ENCODE measurements at places on chromosomes 7 and 10.
A peak's percentile ranks its signal among the peaks of the same experiment; 100 is the strongest.

DNA sequence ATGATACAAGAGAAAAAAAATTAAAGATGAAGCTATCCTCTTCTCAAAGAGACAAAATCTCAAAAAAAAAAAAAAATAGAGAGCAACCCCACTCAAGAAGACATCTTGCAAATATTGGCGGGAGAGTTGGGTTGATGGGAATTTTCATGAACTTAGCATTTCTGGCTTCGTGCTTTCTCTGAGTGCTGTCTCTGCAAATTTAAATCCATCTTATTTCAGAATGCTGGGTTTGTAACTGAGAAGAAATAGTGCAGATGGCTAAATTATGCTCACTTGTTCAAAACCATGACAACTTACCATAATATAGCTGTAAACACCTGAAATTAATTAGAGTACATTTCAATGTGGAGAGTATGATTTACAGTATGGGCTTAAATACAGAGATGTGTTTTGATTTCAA is 484.8 kb upstream of the CELF2 start:
- DNase-seq, result no peak

DNA sequence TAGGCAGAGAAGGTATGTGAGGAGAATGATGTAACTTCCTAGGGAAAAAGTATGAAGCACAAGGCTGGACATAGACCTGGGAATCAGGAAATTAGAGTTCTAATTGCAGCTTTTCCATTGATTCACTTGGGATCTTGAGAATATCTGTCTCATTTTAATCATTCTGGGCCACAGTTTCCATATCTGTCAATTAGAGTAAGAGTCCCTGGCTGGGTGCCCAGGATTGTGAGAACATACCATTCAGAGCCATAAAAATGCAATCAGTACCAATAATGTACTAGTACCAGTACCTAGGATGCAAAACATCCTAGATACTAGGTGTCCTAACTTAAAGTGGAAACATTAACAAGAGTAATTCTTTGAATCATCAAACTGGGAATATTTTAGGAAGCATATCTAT is 29.6 kb downstream of the CAV1 start:
- no peak for DNase-seq

- DNase-seq, result no peak
Measured at GRCh38 chr7:32489788-32490126, 423 bp downstream of the LSM5 start.

- DNase-seq, result no peak
Measured at GRCh38 chr10:11663763-11664555, 52.5 kb upstream of the USP6NL start.

DNA sequence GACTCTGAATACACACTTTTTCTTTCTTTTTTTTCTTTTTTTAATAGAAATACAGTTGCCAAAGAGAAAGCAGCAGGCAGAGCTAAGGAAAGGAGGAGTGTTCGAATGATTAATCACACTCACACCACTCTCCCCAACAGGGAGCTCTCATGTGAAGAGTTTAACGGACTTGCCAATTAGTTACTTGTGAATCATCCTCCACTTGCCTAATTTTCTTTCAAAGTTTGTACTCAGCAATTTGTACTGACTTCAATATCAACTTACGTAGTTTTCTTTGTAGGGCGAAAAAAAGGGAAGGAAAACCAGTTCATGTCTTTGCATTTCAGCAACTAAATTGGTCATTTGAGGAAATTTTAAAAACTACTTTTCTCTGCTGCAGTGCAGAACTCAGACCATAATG is 109.2 kb downstream of the PIP4K2A start:
- DNase-seq, result peak; percentile 89

GRCh38 chr10:73894245-73894971 is 16.5 kb upstream of the PLAU start:
- no peak for DNase-seq

DNA sequence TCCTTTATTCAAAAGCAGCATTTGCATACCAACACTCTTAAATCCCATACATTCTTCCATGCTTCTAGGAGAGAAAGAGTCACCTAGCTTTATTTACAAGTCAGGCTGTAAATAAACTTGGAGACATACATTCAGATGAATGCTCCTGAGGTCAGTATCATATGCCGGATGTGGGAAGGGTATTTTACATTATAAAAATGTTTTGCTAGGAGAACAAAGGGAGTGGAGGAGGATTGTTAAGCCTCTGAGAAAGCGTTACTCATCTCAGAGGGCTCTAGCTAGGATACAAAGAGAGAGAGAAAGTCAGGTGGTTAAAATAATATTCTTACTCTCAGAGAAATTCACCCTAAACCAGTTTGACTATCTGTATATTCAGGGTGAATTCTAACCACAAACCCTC is 300.9 kb upstream of the NPSR1 start:
- DNase-seq, result no peak

GRCh38 chr10:7354330-7355047 is 56.3 kb downstream of the SFMBT2 start:
- DNase-seq, result peak; percentile 41

- DNase-seq, result no peak
Measured at GRCh38 chr10:7288060-7288690, 122.7 kb downstream of the SFMBT2 start.

DNA sequence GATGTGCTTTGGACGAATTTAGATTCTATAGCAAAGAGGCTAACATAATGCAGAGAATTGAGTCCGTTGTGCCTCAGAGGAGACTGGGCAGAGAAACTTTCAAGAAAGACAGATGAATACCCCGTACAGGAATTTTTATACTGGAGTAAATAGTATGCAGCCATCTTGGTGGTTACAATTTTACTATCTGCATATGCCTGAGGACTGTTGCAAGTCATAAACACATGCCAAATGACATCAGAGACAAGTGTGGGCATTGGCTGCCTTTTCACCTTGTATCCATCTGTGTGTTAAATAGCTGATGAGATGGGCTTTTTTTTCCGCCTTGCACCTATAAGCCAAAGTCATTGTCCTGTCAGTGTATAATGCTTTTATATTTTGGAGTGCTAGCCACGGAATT is 267.5 kb upstream of the SP4 start:
- DNase-seq, result no peak

DNA sequence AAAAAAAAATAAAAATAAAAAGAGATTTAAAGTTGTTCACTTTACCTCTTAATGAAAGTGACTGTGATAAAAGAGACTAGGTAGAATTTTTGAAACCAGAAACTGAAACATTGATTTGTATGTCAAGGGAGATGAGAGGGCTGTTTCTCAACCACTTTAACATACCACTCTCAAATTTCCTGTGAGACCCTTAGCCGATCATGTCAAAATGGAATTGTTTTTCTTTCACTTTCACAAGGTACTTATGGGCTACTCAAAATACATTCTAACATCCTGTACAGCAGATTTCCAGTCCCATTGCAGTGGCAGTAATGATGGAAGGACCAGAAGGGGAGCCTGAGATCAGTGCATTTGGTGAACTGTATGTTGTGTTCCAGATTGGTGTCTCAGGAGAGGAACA is 261.2 kb downstream of the PPP1R3A start:
- no peak for DNase-seq

GRCh38 chr10:92809840-92810239 is 38.5 kb upstream of the EXOC6 start:
- DNase-seq, result no peak

- DNase-seq, result peak; percentile 23
Measured at GRCh38 chr7:124263232-124263827, 230.5 kb upstream of the TMEM229A start.

GRCh38 chr10:25532213-25532612 is 357.4 kb downstream of the GPR158 start:
- no peak for DNase-seq

- no peak for DNase-seq
Measured at GRCh38 chr10:34235164-34235832, 579.8 kb downstream of the PARD3 start.

DNA sequence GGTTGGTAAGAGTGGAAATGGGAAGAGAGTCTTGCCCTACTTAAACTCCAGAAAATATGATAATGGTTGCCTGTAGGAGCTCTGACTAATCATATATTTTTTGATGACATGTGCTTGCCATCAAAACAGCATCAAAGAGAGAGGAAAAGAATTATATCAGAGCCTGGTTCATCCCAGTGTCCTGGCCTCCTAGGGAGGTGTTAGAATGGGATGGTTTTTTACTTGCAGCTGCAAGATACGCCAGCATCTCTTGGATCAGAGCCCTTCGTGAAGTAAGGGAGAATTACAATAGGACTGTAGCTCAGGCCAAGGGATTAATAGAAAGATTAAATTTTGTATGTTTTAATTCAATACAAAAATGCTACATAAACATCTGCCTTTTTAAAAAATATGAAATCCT is 177.6 kb upstream of the HDAC9 start:
- no peak for DNase-seq

DNA sequence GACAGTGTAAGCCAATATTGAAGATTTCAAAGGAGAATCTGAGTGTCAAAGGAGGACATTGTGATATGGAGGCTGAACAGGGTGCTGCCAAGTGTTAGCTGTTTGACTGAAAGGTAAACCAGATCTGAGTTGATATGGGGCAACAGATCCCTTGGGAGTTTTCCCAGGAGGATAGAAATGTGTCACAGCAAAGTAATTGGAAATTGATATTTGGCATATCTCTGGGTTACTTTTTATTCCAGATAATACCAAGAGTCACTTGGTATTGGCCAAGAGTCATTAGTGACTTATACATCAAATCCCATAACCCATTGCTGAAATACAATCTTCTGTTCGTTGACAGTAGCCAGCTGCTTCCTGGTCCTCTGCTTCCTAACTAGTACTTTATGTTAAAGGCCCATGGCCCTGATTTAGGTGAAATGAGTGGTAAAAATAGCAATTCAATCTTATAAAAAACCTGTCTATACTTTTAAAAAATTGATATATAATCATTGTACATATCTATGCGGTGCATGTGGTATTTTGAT is 922.9 kb downstream of the LRMDA start:
- no peak for DNase-seq

DNA sequence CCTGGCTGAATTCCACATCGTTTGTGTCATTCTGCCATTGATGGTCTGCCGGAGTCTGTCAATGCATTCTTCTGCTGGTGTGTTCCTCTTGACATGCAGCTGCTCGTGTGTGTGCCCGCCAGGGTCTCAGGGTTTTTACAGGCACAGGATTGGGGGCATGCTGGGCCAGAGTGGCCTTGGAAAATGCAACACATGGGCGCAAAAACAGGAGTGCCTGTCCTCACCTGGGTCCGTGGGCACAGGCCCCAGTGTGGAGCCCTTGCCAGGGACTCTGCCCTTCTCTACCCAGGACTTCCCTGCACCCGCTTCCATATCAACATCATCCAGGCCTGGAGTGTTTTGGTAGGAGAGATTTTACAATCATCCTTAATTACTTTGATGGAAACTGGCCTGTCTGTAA is 340.7 kb downstream of the KIF20B start:
- no peak for DNase-seq

DNA sequence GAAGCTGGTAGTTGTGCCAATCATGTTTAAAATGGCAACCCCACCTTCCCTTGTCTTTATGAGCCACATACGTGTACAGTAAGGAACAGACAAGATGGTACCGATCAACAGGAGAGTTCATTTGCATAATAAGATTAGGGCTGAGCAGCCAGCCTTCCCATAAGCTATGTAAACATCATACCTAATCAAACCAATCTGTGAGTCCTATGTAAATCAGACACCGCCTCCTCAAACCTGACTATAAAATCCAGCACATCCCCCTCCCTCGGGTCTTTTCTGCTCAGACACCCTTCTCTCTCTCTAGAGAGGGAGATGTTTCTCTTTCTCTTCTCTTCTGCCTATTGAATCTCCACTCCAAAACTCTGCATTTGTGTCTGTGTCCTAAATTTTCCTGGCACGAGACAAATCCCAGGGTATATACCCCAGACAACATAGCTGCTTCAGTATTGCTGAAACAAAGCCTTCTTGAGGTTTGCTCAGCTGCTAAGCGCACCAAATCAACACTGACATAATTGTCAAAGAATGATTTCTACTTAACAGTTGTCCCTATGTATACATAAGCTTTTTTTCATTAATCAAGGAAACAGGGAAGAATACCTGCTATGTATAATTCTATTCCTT is 279.2 kb downstream of the THSD7A start:
- DNase-seq, result no peak

- DNase-seq, result no peak
Measured at GRCh38 chr7:151175047-151175792, 7.7 kb upstream of the GBX1 start.

GRCh38 chr7:50342616-50343114 is 38.1 kb downstream of the IKZF1 start:
- DNase-seq, result no peak

GRCh38 chr10:109959259-109960145 is 36.2 kb upstream of the XPNPEP1 start:
- DNase-seq, result no peak

DNA sequence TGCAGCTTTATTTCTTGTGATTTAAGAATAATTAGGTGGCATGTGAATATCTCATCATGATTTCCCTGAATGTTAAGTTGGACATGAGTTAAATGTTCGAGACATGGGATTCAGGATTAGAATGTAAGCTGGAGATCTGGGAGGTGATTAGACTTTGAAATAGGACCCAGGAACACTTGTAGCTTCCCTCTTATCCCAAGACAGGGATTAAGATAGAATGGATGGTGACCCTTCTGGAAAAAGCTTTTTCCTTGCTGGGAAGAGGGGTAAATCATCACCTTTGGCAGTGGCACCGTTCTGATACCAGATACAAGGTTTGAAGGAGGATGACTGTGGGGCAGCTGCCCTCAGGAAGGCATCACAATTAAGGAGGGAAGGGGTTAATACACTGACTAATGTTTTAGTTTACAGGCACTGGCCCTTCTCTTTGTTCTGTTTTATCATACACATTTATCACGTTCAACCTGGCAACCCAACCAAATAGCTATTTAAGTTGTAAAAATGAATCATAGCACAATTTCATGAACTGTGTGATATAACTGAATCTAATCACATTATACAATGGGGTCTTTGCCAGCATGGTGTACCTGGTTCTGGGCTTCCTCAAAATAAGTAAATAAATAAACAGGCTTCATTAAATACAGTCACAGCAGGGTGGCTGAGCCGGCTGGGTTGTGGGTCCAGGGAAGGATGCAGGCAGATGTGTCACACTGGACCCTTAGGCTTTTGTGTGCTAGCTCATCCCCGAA is 212.7 kb downstream of the LRMDA start:
- DNase-seq, result no peak

GRCh38 chr10:78029269-78030226 is at the start of gene POLR3A:
POLR3A (minus strand) TSS chr10:78029515; CDS start chr10:78029407, 108 bp downstream.
- peak; percentile 98 for DNase-seq

DNA sequence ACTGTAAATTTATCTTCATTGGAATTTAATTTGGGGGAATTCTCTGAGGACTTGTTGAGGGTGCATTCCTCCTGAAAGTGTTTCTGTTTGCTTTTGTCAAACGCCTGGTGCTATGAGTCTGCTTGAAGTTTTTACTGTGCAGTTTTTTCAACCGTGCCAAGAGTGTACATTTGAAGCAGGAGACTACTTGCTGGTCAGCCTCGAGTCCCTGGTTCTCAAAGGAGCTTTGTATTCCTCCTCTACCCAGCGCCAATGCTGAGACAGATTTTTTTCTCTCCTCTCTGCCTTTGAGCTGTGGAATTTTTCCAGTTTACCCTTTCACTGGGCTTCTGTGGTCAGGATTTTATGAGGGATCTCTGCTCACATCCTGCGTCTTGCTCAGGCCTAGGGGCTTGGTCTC is 62.1 kb downstream of the NPY start:
- DNase-seq, result no peak

GRCh38 chr7:129347330-129347729 is 86.9 kb upstream of the STRIP2 start:
- DNase-seq, result no peak

- no peak for DNase-seq
Measured at GRCh38 chr10:32142646-32143045, 86.4 kb upstream of the KIF5B start.

All from NB4 (cell line).